Activated CD8-positive, alpha-beta memory T cell treated with anti-CD3 and anti-CD28 coated beads for 36 hours (primary cell): ENCODE measurements at places on chromosomes 4 and X. TPM values are rescaled to one million over a fixed set of nuclear protein-coding genes. Genes with fewer than 3 reads are reported as not detected.

CXCL13 gene
- total RNA-seq: 4.0 TPM

SCD5 gene
- total RNA-seq: 7.0 TPM

IQCM gene
- not detected for total RNA-seq

MAGEC3 gene
- total RNA-seq: not detected

SHROOM4 gene
- total RNA-seq: not detected

HTN1 gene
- not detected for total RNA-seq

GPR50 gene
- total RNA-seq: not detected

POLN gene
- total RNA-seq: 1.2 TPM

AKAP14 gene
- not detected for total RNA-seq

OTUD6A gene
- total RNA-seq: not detected

CLCN4 gene
- 0.04 TPM for total RNA-seq

LANCL3 gene
- 0.65 TPM for total RNA-seq

SCLT1 gene
- 18.8 TPM for total RNA-seq

MAGEA6 gene
- total RNA-seq: not detected

PDK3 gene
- 36.5 TPM for total RNA-seq

CLDN34 gene
- not detected for total RNA-seq

S100P gene
- total RNA-seq: 3.2 TPM

CCNQ gene
- 31.7 TPM for total RNA-seq

SATL1 gene
- total RNA-seq: not detected

CT55 gene
- not detected for total RNA-seq

PLAC8 gene
- 14.0 TPM for total RNA-seq

AMBN gene
- not detected for total RNA-seq

FAM47E gene
- not detected for total RNA-seq

TCEANC gene
- 1.6 TPM for total RNA-seq

HSFX3 gene
- not detected for total RNA-seq

SASH3 gene
- total RNA-seq: 129 TPM

TMEM150C gene
- not detected for total RNA-seq

KIAA1210 gene
- not detected for total RNA-seq

SHOX gene
- total RNA-seq: not detected

LUZP4 gene
- total RNA-seq: not detected

JCHAIN gene
- total RNA-seq: not detected

AVPR2 gene
- total RNA-seq: not detected

COL25A1 gene
- total RNA-seq: not detected

PTTG2 gene
- 0.46 TPM for total RNA-seq

CBR4 gene
- 18.1 TPM for total RNA-seq

CCKAR gene
- not detected for total RNA-seq

NLGN3 gene
- total RNA-seq: 0.53 TPM

NOX1 gene
- total RNA-seq: not detected

FGFBP2 gene
- 2.1 TPM for total RNA-seq

MAGEB2 gene
- total RNA-seq: not detected

GJB1 gene
- not detected for total RNA-seq

RASL11B gene
- total RNA-seq: 0.30 TPM

CXorf49B gene
- not detected for total RNA-seq
